ENCODE measurements at places on chromosomes 6 and 20. TPM values are rescaled to one million over a fixed set of nuclear protein-coding genes. Genes with fewer than 3 reads are reported as not detected.
A peak's percentile ranks its signal among the peaks of the same experiment; 100 is the strongest.

E2F1 gene
- 12.1 TPM for polyA plus RNA-seq

- DNase-seq, result no peak
Measured at GRCh38 chr6:157054531-157054979, 268.8 kb downstream of the TMEM242 start.

DNA sequence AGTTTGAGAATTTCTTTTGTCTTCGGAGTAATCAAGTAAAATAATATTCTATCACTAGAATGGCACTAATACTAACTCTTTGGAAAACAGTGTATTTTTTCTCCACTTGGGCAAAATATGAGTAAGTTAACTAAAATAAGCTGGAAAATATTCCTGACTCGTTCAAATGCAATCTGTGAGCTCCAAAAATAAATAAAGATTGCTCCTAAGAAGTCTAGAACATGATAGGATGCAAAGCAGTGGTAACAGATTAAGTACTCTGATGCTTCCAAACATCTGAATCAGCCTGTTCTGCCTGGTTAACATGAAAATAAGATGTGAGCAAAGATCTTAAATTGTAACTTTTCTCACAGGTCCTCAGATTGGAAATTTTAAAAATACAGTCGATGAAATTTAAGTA is 285.1 kb upstream of the ID4 start:
- DNase-seq, result no peak

DNA sequence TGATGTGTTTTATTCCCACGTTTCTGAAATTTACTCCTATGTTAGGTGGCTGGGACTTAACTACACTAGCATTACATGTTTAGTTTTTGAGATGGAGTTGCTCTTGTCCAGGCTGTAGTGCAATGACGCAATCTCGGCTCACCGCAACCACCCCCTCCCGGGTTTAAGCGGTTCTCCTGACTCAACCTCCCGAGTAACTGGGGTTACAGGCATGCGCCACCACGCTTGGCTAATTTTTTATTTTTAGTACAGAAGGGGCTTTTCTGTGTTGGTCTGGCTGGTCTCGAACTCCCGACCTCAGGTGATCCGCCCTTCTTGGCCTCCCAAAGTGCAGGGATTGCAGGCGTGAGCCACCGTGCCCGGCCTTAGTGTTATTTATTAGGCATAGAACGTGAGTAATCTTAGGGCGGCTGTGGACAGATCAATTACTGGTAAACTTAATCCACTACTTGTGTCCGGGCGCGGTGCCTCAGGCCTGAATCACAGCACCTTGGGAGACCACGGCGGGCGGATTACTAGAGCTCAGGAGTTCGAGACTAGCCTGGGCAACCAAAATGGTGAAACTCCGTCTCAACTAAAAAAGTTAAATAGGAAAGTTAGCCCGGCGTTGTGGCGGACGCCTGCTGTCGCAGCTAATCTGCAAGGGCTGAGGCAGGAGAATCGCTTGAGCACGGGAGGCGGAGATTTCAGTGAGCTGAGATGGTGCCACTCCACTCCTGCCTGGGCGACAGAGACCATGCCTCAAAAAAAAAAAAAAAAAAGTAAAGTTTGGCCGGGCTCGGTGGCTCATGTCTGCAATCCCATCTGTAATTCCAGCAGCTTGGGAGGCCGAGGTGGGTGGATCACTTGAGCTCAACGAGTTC is 123.7 kb upstream of the BTN3A2 start:
- no peak for DNase-seq

DNA sequence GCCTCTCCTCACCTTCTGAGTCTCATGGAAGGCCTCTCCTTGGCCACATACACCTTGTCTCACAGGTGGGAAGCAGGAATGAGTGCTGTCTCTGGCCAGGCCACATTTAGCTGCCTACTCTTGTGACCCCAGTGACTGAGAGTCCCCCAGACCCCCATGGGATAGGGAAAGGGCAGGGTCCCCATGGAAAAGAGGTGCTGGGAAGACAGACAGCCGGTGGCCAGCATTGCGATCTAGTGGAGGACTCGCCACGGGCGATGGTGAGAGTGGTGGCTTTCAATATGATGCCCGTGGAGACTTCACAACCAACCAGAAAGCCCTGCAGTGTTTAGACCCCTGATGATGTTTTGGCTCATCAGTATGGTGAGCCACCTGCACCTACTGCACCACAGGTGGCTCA is 19.8 kb downstream of the MANBAL start:
- no peak for DNase-seq

HLA-G gene
- polyA plus RNA-seq, result 5.7 TPM

DNA sequence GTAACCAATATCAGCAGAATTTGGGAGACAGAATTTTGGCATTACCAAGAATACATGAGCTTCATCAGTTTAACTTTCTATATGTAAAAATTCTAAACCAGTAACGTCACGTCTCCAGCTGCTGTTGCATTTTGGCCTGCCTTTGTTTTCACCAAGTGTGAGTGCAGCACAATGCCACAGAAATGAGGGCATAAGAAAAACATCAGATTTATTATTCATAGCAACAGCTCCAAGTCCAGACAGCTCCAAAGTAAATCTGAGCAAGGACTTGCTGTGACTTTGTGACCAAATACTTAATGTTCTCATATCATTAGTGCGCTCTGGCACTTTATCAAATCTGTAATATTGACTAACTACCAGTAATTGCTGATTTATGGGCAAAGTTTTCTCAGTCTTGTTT is 11.0 kb upstream of the FBXL4 start:
- DNase-seq, result no peak

GRCh38 chr6:109580519-109580918 is 97.5 kb upstream of the ZBTB24 start:
- DNase-seq, result no peak

DNA sequence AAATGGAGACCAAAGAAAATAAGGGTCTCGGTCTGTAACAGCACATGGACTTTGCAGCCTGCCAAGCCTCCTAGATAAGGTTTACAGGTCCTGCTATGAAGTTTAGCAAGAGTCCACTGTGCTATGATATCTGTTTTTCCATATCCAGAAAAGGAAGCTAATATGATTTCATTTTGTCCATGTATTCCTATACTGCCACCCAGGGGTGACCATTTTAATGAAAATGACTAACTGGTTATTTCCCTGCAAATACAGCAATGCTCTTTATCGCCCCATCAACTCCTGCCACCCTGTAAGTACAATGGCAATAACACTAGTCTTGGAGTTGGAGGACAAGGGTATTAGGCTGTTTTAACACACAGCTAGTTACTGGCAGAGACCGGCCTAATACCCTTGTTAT is 115.2 kb upstream of the GLP1R start:
- DNase-seq, result no peak

GRCh38 chr20:58201616-58202015 is 26.8 kb downstream of the ANKRD60 start:
- no peak for DNase-seq

DNA sequence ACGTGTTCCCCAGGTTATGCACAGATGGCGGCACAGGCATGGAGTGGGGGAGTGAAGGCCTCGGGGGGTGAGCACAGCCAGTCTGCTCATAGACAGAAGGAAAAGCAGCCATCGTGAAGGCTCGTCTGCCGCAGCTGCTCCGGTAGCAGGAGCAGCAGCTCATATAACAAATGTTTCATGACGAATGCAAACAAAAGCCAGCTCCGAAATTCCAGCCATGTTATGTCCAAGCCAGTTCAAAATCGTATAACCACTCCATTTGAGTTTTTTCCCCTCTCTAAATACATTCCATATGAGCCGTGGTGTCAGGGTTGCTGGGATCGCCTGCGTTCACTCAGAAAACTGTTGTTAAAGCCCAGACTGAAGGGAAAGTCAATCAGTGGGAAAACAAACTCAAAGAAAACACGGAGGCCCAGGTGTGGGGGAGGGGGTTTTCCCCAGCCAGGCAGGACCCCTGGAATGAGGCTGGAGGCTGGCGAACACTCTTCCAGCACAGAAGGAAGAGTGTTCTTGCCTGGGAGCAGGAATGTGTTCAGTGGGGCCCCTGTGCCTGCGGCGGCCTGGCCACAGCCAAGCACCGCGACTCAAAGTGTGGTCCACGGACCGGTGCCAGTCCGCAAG is 280.4 kb upstream of the TAB2 start:
- DNase-seq, result peak; percentile 73

BMP6 gene
- polyA plus RNA-seq, result 7.7 TPM

DNA sequence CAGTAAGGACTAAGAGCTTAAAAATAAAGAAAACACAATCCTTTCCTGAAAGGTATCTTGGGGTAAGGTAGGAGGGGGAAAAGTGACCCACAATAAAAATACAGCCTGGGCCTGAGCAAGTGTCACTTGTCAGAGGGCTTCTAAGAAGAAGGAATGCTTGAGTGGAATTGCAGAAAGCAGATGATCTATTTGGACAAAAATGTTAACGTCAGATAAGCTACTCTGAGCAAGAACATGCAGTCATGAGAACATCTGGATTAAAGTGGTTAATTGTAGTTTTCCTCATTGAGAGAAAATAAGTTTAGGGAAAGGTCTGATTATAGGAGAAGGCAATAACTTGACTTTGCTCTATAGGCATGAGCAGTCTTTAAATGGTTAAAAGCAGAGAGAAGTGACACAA is 581.9 kb downstream of the HTR1B start:
- no peak for DNase-seq

GRCh38 chr6:15926256-15926655 is 202.6 kb upstream of the MYLIP start:
- DNase-seq, result no peak

GRCh38 chr20:42098418-42098817 is 480.2 kb upstream of the CHD6 start:
- no peak for DNase-seq

DNA sequence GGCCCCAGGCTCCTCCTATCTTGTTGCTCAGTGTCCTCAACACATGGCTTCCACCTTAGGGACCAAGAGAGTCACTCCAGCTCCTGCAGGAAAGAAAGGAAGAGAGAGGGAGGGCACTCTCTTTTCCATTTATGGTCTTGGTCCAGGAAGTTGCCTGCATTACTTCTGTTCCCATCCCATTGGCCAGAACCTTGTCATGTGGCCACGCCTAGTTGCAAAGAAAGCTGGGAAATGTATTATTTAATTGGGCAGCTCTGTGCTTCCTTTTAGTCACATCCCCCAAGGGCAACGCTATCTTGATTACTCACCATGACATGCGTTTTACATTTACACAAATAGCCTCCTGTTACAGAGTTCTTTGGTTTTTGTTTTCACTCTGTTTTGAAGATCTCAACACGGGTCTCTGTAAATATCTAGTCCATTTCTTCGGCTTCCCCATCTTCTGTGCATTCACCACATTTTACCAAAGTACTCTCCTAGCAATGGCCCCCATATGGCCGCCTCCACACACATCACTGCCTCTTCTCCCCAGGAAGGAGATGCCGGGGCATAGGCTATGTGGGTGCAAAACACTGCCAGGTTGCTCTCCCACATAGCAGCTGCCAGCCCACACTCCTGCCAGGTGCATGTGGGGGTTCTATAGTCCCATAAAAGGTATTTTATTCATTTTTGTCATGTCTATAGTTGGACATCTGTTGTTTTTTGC is 35.7 kb upstream of the ZMYND8 start:
- DNase-seq, result no peak

DNA sequence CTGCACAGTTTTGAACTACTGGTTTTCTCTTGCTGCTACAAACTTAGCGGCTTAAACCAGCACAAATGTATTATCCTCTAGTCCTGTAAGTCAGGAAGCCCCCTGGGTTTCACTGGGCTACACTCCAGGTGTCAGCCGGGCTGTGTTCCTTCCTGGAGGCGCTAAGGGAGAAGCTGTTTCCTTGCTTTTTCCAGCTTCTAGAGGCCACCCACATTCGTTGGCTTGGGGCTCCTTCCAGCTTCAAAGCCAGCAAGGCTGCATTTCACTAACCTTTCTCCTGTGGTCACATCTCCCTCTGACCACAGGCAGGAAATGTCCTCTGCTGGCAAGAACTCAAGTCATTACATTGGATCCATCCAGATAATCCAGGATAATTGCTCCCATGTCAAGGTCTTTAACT is 350.6 kb upstream of the PLCB4 start:
- no peak for DNase-seq

- no peak for DNase-seq
Measured at GRCh38 chr6:29964887-29965562, 22.7 kb downstream of the HLA-A start.

DNA sequence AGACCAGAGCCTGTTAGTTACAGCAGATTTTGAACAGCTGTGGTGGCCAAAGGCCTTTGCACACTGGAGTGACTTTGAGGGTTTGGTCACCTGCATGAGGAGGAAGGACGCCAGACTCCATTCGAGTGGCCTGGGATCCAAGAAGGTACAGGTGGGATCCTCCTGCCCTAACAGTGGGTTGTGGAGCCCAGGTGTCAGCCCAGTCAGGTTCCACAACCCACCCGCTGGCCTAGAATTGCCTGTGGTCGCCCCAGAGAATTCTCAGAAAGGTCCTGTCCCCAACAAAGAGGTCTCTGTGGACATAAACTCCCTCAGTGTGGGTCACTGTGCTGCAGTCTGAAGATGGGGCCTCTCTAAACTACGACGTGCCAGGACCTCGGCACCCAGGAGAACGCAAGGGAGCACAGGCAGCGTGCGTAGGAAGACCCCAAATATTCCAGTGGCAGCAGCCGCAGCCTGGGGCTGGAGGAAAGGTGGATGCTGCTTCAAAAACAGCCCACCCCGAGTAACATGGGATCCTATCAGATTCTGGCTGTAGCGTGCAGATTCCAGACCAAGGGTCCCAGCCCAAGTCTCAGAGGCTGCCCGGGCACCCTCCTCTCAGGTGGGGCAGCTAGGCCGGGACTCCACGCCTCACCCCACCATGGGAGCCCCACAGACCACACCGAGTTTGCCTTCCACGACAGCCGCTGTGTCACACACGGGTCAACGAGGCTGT is 16.0 kb downstream of the ACSS1 start:
- DNase-seq, result no peak

- peak; percentile 27 for DNase-seq
Measured at GRCh38 chr20:47020231-47020630, 125.6 kb downstream of the EYA2 start.

SYTL3 gene
- polyA plus RNA-seq, result 3.8 TPM

NNAT gene
- polyA plus RNA-seq, result 114 TPM

DNA sequence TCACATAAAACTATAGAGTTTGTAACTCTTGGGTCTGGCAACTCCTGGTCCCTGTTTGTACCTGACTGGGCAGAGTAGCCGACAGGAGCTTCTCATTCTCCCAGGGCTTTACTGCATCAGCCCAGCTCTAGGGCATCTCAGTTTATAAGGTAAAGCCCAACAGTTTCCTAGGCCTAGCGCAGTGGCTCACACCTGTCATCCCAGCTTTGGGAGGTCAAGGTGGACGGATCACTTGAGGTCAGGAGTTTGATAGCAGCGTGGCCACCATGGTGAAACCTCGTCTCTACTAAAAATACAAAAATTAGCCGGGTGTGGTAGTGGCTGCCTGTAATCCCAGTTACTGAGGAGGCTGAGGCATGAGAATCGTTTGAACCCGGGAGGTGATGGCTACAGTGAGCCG is 47.8 kb downstream of the ATP9A start:
- DNase-seq, result no peak

Data from renal pelvis (tissue), 12 donors.